WERI-Rb-1 (cell line): ENCODE measurements at places on chromosomes 11 and 22.
A peak's percentile ranks its signal among the peaks of the same experiment; 100 is the strongest.

DNA sequence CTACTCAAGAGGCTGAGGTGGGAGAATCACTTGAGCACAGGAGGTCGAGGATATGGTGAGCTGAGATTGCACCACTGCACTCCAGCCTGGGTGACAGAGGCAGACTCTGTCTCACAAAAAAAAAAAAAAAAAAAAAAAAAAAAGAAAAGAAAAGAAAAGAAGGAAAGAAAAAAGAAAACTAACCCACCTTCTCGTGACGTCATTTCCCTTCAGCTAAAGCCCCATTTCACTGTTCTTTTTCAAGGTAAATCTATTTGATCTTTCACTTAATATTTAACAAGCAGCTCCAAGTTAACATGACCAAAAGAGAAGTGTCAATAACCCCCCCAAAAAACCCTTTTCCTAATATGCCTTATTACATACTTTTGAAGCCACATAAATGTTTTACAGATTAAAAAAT lies 5.1 kb downstream of the RAPSN start:
- DNase-seq = no peak

- no peak for DNase-seq
Measured at GRCh38 chr11:128680906-128681305, 13.0 kb upstream of the FLI1 start.

GRCh38 chr22:42217019-42217751 lies 53.3 kb downstream of the TCF20 start:
- DNase-seq = no peak

GRCh38 chr22:47299863-47300697 lies 537.6 kb downstream of the TBC1D22A start:
- DNase-seq = no peak

GRCh38 chr11:80668039-80668438 lies 1227.2 kb upstream of the TENM4 start:
- no peak for DNase-seq

GRCh38 chr11:46392421-46393230 lies 1.1 kb upstream of the CHRM4 start:
- DNase-seq = peak; percentile 70

DNA sequence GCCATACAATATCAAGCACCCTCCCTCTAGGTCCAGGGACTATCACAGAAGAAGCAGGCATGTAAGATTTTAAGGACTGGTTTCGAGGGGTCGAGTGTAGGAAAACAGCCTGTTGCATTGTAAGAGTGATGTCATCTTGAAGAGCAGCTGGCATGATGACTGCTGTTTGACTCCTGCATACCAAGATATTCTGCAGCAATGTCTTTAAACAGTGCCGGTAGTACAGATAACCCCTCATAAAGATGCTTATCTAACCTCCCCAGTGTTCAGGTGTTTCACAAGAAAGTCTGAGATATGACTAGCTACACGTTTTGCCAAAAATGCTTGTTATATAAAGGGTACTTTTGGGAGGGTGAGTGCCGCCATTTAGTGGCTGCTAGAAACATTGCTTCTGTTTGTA lies 12.0 kb downstream of the FAM111A start:
- no peak for DNase-seq

DNA sequence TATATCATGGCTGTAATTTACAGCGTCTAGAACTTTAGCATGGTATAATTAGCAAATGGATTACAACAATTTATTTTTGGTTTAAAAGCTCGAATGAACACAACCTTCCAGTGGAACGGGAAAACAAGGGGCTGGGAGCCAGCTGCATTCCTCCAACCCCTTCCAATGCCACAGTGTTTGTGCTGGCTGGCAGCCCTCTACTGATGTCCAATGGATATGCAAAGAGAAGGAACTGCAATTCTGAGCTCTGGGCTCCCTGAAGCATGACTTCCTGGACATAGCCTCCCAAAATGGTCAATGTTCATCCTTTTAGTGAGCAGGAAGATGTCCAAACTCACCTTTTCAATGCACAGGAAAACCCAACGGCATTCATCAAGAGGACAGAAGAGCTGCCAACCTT lies 288.3 kb downstream of the TENM4 start:
- no peak for DNase-seq
